Cerebellar cortex (tissue), 1 donor: ENCODE measurements at places on chromosomes 16 and 17.

DNA sequence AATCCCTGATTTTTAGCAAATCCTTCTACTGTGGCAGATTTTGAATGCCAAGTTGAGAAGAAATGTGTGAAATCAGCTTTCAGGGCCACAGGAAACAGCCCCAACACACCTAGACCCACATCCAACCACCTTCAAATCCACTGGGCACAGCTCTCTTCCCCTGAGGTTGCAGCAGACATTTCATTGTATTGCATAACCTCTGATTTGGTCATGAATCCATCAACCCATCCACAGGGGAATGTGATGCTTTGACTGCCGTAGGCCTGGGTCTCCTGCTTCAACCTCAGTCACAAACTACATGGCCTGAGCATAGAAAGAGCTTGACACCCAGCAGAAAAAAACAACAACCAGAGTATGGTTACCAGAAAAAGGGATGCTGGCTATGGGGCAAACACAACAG is 145.6 kb downstream of the GSG1L start:
- no peak for DNase-seq

- DNase-seq, result peak; percentile 97
Observed at GRCh38 chr17:2029911-2030778, at the start of gene DPH1. TSS of gene DPH1 (plus strand) at chr17:2030153. CDS start at chr17:2030170, 17 bp downstream.

DNA sequence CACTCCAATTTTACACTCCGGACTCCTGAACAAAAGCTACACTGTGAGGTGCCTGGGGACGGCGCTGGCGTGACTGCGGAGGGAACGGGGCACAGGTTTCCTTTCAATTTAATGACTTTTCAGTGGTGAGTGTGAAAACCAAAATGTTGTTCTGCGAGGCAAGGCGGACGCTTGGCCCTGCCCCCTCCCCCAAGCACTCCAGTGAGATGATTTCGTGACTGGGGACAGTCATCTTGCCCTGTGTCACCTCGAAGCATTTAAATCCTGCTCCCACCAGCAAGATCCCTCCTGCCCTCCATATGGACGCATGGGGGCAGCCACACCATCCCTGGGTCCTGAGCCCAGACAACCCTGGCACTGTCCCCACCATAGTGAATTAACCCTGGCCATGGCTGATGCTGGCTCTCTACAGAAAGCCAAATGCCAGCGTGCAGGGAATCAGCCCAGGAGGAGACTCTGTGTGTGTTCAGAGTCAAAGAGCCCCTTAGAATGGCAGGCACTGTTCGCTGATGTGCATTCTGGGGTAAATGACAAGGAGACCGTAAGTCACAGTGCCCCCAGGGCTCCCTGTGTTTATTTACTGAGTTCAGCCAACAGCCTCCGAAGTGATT is 41.0 kb downstream of the C16orf95 start:
- DNase-seq, result peak; percentile 88

- DNase-seq, result peak; percentile 34
Observed at GRCh38 chr17:73956595-73957465, 246.6 kb upstream of the RPL38 start.

GRCh38 chr16:56368545-56368944 is 56.8 kb downstream of the AMFR start:
- no peak for DNase-seq

DNA sequence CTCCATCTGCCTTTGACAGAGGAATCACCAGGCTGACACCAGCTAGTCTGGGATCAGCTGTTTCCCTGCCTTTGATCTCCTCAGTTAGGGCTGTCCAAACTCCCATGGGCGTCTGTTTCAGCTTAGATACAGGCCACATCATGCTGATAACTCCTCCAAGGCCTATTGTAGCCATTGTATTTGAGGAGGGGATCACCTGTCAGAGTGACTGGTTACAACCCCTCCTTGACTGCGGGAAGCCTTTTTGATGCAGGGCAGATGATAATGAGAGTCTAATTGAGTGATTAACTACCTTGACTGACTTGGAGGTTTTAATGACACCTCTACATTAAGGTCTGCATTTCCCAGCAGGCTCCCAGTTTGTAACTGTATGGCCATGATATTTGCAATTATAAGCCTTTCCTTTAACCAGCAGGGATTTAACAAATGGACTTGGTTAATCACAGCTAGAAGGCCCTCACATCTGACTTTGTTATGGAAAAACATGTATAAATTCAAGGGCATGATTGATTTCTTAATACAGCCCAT is 863.5 kb downstream of the KCNJ2 start:
- no peak for DNase-seq

DNA sequence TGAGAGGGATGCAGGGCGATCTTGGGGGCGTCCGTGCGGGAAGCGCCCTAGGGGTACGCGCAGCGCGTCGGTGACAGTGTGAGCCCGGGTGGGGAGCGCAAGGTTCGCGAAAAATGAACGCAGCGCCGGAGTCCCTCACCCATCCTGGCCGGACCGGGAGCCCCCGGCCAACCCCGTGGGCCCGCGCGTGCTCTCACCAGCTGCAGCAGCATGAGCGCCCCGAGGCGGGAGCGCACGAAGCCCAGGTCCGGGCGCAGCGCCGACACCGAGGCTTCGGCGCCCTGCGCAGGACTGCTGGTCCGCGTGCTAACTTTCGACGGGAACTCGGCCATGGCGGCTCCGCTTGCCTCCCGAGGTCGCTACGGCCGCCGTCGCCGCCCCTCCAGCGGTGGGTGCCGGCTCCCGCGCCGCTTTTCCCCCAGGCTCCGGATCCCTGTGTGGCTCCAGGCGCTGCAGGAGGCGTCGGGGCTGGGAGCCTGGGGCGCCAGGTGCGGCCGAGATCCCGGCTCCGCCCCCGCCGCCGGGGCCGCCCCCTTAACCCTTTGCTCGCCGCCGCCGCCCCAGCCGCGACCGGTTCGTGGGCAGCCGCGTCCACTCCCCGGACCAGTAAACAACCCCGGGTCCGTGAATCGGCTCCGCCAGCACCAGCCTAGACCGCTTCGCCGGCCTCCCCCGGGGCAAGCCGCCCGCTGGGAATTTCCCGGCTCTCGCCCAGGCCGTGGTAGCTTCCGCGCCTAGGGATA is at the start of gene PLLP:
Gene PLLP (minus strand): TSS at position 464 of the 743 bp plus-strand sequence. CDS start 132 bp downstream, at position 332.
- no peak for DNase-seq

DNA sequence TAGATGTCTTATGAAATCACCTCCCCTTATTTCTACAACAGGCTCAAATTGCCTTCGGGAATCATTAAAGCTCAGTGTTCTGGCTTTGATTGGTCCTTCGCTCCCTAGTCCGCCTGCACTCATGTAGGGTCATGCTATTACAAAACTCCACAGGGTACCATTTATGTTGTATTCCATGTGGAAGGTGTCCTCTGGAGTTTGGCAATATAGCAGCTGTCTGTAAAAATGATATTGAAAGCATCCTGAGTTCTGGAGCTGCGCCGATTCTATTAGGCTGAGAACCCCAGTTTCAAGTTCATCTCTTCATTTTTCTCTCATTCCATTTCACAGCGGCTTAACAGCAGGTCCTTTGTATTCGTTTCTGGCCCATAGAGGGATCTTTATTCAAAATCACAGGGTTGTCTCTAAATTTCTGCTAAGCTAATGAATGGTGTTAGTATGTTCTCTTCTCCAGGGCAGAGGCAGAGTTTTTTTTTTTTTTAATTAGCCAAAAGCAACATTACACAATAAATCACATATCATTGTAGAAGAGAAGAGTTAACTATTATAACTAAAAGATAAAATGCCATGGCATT is 71.9 kb upstream of the TEKT1 start:
- DNase-seq, result no peak

DNA sequence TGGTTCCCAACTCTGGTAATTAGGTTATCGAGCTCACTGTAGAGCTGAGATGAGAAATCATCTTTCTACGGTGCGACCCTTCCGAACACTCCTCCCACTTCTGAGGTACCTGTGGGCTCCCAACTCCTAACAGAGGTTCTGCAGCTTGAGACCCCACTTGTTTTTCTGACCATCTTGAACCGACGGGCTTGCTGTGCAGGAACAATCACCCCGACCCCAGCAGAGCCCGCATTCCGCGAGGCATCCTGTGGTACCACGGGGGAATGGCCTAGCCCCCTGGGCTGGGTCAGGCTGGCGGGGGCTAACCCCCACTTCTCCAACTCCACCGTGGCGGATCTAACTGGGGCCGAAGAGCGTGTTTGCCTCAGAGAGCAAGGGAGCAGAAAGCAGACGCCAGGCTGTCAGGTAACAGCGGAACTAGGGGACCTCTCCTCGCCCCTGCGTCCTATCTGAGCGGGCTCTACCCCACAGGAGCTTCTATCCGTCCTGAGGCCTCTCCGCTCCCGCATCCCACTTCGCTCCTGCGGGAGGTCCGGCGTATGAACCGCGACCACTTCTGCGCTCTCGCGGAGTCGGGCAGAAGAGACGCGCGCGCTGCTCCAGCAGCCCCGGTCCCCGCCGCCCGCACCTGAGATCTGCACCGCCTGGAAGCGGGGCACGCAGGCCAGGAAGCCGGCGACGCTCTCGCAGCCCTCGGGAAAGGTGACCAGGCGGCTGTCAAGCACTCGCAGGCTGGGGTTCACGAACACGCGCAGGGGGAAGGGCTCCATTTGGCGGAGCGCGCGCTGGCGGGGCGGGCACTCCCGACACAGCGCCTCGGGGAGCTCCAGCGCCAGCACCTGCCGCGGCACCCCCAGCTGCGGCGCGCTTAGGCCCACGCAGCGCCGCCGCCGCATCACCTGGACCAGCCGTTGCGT is 761 bp downstream of the PDF start:
- DNase-seq, result no peak

DNA sequence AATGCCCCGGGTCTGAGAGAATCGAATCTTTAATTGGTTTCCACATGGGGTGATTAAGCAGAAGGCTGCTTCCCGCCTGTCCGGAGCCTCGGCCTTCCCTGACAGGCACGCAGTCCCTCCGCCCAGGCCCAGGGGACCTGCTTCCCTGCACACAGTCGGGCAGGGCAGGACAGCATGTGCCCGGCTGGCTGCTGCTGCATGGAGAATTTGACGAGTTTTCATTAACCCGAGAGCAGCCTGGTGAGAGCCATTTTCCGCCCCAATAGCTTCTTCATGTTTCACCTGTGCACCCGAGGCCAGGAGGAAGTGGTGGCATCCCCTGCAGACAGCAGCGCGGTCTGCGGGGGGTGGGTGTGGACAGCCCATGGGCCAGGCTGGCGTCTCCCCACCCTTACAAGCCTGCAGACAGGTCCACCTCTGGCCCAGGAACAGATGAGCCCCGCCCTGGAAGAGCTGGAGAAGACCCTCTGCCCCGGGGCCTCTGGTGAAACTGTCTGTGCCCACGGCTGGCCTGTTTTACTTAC is 67.0 kb downstream of the KLHDC4 start:
- DNase-seq, result no peak

GRCh38 chr17:21075739-21076085 is 32.9 kb upstream of the USP22 start:
- no peak for DNase-seq
